ENCODE measurements at places on chromosomes 16 and 17. TPM values are rescaled to one million over a fixed set of nuclear protein-coding genes. Genes with fewer than 3 reads are reported as not detected.
A peak's percentile ranks its signal among the peaks of the same experiment; 100 is the strongest.

The PCGF2 gene
- total RNA-seq, result 0.22 TPM

The TLCD3B gene
- 7.1 TPM for total RNA-seq

The TP53TG3F gene
- total RNA-seq, result not detected

The LIMD2 gene
- 409 TPM for total RNA-seq

The NLRC3 gene
- total RNA-seq, result 80.7 TPM

DNA sequence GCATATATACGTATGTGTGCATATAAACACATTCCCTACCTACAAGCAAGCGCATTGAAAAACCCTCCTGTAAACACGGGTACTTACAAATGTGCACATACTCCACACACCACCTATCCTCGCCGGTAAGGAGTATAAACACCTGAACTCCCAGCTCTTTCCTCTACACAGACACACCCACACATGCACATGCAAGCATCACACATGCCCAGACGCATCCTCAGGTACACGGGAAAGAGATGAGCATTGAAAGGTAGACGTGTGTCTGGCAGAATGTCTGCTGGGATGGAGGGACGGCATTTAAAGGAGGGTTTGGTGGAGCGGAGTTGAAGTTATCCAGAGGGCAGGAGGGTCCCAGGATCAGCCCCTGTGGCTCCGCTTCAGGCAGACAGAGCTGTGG lies 4.7 kb upstream of the SMTNL2 start:
- no peak for DNase-seq

DNA sequence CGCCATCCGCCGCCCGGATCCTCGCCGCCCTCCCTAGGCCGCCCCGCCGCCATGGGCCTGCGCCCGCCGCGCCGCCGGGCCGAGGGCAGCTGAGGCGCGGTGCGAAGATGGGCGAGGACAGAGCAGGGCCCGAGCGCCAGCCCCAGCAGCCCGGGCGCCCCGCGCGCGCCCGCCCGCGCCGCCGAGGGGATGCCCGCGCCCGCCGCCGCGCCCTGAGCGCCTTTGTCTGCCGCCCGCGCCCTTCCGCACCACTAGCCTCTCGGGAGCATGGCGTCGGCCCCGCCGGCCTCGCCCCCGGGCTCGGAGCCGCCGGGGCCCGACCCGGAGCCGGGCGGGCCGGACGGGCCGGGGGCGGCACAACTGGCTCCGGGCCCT lies 278 bp downstream of the RAB11FIP3 start:
- DNase-seq, result no peak

DNA sequence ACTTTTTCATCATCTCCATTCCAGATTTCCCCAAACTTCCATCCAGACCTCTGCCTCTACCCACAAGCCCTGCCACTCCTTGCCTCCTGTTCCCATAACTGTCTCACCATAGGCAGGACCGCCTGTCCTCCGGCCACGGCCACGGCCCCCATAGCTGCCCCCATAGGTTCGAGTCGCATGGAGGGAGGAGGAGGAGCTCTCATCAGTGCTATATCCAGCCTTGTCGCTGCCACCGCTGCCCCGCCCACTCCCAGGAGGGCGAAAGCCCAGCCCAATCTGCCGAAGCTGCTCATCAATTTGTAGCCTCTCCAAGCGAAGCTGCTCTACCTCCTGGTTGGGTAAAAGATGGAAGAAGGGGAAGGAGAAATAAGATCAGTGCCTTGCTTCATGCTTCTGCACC lies 3.4 kb upstream of the SOX15 start:
- no peak for DNase-seq

DNA sequence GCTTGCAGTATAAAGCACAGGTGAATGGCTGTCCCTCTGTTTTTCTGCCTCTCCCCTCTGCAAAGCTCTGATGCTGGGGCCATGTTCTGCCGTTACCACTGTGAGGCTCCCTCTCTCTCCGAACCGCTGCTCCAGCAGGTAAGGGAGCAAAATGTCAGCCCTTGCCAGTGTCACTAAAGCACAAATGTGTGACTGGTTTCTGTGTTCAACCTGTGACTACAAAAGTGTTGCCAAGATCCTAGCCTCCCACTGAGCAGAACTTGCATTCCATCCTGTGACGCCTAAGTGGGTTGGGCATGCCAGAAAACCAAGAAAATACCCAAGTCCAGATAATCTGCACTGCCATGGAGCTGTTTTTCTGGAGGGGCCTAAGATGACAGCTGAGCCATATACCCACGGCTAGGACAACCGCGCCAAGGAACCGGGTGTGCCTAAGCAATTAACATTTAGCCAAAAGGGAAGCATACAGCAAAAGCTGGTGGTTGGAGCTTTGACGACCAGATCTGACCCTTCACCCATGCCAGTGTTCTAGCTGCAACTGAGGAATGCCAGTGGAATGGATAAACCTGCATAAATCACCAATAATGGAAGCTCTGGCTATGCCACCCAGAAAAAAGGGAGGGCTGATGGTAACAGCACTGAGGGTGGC lies 35.0 kb downstream of the PSME3IP1 start:
- DNase-seq, result no peak

DNA sequence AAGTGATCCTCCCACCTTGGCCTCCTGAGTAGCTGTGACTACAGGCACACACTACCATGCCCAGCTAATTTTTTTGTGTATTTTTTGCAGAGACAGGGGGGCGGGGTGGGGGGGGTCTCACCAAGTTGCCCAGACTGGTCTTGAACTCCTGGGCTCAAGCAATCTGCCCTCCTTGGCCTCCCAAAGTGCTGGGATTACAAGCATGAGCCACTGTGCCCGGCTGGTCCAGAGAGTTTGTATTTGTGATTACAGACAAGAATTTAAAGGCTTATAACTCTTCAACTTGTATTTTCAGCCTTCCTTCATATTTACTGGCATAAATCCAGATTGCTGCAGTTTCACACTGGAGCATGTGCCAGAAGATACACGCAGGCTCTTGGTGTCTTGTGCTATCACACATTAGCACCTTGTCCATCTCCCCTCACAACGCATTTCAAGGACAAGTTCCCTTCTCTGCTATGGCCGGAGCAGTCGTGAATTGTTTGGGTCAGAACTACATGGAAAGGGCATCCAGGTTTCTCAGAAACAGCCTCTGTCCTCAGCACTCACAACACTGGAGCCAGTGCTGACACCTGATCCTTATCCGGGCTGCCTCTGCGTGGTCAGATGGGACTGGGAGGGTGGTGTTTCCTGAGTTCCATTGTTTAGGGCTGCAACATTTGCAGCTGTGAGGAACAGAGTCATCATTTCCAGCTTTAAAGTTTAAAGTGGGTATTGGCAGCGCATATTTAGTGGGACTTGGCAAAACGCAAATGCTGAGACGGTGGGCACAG lies 28.1 kb downstream of the WSCD1 start:
- DNase-seq, result no peak

DNA sequence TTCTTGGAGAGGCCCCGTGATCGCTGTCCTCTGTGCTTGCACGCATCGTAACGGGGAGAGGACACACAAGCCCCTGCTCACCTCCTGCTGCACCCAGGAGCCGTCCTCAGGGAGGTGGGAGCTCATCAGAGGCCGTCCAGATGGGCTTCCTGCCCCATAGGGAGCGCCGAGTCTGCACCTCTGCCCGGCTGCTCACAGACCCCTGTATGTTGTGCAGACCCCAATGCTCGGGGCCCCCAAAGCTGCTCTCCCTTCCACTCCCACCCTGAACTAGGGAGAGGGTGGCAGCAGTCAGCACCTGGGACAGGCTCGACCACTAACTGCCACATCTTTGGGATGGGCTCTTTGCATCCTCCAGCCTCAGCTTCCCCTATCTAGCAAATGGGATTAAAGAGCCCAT lies 4.4 kb upstream of the ZNF469 start:
- no peak for DNase-seq

- DNase-seq, result peak; percentile 68
Observed at GRCh38 chr17:59361916-59362810, 30.7 kb downstream of the YPEL2 start.

GRCh38 chr17:31497994-31498826 lies 106.7 kb downstream of the RAB11FIP4 start:
- no peak for DNase-seq

GRCh38 chr16:83713597-83713996 lies 94.2 kb upstream of the HSBP1 start:
- no peak for DNase-seq

DNA sequence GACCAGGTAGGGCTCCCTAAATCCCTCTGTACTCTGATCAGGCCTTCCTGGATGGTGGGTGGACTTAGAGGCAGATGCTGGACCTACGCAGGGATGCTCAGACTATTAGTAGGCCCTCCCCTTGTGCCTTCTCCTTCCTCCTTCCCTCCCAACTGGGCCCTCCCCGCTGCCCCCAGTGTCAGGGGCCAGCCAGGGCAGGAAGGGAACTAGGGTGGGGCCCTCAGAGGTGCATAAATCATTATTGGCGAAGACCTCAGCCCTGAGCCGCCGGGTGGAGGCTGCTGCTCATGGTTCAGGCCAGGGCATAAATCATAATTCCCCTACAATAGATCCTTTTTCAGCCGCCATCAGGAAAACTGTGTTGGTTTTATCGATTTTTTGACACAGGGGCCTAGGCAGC lies 81.4 kb downstream of the MRM1 start:
- no peak for DNase-seq

GRCh38 chr16:4313563-4314531 lies 2.0 kb upstream of the GLIS2 start:
- no peak for DNase-seq

GRCh38 chr16:23907457-23907902 lies 71.7 kb downstream of the PRKCB start:
- no peak for DNase-seq

DNA sequence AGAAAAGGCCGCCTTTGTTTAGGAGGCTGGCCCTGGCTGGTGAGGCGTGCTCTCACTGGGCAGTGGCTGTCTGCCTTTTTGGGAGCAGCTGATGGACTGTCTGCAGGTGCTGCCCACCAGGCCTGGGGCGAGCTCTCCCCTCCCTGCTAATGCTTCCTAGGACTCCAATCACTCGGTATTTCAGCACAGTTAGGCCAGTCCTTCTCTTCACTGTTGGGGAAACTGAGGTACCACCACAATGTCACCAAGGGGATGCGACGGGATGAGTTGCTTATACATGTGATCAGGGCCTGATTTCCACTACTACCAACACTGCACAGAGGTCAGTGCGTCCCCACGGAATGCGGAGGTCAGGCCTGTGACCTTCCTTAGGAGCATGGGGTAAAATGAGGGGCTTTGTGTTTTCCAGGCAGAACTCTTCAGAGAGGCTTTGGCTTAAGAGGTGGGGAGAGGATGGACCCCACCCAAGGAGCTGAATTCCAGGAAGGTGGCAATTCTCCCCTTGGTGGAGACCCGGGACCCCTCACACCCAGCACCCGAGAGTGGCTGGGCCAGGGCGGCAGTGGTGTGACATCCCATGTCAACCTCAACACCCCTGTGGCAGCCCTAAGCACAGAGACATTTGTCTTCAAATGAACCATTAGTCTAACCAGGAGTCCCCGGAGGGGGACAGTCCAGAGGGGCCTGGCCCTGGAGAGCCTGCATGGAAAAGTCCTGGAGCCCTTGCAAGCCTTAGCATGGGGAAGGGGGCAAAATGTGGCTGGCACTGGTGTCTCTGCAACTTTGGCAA lies 86.4 kb downstream of the N4BP1 start:
- DNase-seq, result no peak

- no peak for DNase-seq
Observed at GRCh38 chr16:46797501-46797900, 33.5 kb downstream of the C16orf87 start.

DNA sequence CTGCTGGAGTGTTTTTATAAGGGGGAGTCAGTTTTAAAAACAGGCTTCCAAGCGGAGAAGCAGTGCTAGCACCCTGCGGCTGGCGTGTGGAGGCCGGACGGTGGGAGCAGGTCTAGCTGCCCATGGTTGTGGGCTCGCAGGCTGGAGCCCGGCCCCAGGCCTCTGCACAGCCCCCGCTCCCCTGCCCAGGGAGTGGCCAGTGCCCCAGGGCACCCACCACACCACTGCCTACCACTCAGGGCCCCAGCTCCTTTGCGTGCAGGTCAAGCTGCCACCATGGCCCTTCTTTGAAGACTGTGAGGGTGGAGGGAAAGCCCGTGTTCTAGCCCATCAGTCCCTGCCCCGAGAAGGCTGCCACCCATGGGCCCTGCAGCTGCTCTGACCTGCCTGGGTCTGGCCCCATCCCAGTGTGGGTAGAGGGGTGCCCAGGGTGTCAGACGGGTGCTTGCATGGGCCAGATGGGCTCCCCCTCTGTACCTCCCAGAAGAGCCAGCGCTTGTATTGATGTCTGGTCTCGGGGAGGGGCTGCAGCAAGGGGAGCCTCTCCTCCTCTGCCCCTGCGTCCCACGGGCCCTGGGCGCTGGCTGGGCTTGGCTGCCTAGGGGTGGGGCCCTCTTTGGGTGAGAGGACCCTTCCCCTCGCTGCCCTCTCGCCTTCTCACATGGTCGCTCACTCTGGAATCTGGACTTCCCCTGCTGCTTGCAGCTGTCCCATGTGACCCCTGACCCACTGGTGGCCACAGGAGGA lies 1.5 kb upstream of the NUDT16L1 start:
- DNase-seq, result no peak

DNA sequence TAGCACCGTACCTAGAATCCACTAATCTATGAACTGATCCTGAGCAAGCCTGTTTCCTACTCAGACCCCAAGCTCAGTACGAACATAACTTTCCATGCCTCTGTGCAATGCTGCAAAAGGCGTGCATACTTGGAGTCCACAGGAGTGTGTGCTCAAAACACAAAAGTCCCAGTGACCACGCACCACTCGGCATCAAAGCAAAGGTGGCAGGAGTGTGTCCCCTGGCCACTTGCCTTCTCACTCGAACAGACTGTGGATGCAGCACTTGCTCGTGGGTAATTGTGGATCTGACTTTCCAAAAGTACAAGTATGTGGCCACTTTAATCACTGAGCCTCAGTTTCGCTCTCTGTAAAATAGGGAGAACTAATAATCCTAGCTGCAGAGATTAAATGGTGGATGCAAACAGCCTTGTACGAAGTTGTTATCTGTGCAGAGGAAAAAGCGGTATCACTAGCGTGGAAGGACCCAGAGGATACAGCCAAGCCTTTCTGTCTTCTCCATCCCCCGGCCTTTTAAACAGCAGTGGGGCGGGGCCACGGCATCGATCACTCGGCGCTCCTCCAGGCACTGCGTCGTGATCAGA lies 311 bp upstream of the KDM8 start:
- peak; percentile 92 for DNase-seq

DNA sequence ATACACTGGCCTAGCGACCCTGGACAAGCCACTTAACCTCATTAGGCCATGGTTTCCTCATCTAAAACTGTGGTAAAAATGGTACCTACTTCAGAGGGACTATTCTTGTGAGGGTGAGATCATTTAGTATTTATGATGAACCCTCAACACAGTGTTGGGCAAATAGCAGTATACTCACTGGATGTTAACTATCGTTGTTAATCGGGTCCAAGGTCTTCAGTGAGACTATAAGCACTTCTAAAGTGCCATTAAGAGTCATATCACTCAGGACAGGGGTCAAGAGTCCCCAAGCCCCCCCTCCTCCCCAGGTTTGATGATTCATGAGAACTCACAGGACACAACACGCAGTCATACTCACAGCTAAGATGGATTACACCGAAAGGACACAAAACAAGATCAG lies 11.0 kb downstream of the TK2 start:
- no peak for DNase-seq

Data from activated CD4-positive, alpha-beta T cell treated with anti-CD3 and anti-CD28 coated beads, Interleukin-2, amount 10 ng/mL, durations not matched to agents 7 days and 5 days (primary cell).